ENCODE measurements at places on chromosomes 1 and 21.

DNA sequence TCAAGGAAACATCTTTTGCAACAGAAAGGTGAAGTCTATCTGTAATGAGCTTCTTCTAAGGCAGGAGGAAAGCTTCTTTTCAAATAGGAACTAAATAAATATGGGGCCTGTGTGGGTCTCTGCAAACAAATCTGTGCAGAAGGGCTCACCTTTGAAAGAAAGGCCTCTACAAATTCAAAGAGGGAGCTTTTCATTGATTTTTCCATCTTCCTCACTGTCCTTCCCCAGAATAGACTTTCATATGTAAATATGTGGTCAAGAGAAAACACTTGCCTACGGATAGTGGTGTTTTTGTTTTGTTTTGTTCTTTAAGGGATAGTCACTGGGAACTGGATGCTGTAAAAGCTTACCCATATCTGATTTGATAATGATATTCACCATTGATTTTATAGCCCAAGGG lies 223.4 kb downstream of the DSCAM start:
- no peak for DNase-seq

GRCh38 chr1:91610789-91611188 lies 110.1 kb downstream of the CDC7 start:
- DNase-seq: no peak

DNA sequence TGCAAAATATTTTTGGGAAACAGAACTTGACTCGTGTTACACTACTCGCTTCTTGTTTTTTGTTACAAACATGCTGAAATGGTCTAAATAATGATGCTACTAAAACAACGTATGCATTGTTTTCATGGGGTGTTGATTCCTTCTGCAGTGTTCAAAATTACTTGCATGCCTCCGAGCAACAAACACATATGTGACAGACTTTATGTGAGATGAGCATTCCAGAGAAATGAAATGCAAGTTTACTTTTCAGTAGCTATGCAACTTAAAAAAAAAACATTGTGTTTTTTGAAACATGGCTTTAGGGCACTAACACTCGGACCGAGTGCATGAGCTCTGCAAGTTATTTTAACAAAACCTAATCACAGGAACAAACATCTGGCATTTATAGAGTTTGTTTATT lies 84.8 kb downstream of the CAMTA1 start:
- no peak for DNase-seq

DNA sequence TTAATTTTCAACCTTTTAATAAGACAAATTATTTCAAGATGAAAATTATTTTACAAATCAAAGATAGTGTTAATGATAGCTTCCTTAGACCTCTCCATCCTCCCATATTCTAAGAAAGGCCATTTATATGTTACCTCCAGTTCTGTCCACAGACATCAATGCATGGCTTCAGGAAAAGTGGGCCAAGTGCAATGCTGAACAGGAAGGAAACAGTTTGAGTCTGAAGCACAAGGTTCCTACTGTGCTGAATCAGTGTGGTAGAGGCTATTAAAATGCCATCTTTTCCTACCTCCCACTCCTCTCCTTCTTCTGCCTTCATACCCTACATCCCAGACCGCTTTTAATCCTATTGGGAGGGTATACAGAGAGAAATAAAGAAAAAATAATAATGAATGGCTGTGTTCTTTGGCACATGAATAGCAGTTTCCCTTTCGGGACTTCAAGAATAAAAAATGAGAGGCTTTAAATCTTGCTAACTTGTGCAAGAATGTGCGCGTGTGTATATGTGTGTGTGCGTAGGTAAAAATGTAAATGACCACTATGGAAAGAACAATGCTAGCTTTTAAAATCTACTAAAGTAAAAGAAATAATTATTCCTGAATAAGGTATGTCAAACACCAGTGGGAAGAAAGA lies 62.6 kb upstream of the C1orf105 start:
- no peak for DNase-seq

DNA sequence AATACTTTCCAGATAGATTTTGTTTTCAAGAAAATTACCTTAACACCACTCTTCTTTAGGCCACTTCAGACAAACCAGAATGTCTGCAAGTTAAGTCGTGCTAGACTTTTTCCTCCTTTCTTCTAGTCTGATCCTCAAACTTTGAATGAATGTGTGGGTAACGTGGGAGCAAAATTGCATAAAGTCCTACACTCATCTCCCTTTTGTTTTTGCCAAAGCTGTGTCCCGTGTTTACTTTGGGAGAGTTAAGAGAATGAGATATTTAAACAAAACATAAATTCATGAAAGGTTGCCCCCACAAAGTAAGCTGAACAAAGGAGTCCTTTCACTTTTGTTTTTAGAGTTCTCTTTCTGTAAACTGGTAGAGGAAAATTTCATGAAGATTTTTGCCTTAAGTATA lies 16.9 kb upstream of the VAMP3 start:
- DNase-seq: no peak

DNA sequence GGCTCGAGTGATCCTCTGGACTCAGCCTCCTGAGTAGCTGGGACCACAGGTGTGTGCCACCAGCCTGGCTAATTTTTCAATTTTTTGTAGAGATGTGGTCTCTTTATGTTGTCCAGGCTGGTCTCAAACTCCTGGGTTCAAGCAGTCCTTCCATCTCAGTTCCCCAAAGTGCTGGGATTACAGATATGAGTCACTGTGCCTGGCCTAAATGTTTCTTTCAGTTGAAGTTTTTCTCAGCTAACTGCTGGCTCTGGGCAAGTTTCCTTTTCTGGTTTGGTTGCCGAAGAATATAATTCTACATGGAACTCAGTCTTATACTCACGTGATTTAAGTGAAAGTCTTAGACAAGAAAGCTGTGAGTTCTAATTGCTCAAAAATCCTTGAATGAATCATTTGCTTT lies 57.0 kb downstream of the SASS6 start:
- DNase-seq: no peak

GRCh38 chr1:238401144-238401543 lies 510.4 kb upstream of the ZP4 start:
- no peak for DNase-seq

DNA sequence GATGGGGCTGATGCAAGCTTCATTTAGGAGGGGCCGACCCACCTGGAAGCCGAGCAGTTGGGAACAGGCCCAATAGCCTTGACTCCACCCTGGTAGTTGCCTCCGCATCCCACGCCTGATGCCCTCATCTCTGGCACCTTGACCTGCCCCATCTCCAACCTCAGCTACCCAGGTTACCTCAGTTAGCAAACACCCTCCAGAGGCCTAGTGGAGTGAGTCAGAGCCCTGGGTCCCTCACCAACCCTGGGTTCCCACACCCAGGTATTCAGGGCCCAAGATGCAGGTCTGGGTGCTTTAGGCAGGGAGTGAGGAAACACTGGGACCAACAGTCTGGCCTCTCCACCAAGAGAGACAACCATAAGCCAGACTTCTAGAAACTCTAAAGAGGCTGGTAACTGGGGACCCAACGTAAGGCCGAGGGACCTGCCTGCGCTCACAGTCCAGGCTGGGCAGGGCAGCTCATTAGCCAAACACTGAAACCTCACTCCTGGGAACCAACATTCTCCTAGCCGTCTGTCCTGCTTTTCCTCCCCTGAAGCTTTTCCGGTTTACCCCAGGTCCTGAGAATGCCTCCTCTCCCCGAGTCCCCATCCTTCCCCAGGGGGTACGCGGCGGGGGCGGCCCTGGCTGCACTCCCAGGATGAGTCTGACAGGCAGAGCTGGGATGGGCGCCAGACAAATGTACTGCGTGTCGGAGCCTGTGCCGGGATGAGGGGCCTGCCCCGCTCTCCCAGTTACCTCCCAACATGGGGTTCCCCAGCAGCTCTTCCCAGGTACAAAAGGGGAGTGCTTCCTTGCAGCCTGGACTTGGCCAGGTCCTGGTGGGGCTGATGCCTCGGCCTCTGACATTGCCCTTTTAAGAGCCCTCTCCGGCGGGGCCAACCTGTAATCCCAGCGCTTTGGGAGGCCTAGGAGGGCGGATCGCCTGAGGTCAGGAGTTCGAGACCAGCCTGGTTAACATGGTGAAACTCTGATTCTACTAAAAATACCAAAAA lies 8.9 kb upstream of the CELSR2 start:
- peak; percentile 24 for DNase-seq

Measured in CD4-positive, alpha-beta T cell treated with Interleukin-12 subunit alpha and Interleukin-12 subunit beta, for 1 hour (primary cell).